ENCODE measurements at places on chromosomes 2 and 18.

DNA sequence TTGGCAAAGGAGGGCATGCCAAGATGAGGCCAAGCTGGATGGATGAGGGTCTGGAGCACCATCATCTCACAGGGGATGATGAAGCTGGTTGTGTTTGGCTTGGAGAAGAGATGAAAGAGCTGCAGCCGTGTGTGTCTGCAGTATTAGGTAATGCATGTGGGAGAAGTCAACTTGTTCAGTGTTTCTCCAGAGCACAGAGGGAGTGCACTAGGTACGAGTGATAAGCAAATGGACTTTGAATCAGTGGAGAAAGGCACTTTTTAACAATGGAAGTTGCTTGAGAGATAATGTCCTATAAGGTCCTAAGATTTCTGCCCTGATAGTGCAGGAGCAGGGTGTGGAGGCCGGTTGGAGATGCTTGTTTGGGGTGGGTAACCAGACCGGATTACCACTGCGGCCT, 36.0 kb downstream of the SLC14A2 start:
- DNase-seq, result no peak

- DNase-seq, result no peak
These were observed 122.0 kb upstream of the RNU4ATAC start for GRCh38 chr2:121408641-121409040.

DNA sequence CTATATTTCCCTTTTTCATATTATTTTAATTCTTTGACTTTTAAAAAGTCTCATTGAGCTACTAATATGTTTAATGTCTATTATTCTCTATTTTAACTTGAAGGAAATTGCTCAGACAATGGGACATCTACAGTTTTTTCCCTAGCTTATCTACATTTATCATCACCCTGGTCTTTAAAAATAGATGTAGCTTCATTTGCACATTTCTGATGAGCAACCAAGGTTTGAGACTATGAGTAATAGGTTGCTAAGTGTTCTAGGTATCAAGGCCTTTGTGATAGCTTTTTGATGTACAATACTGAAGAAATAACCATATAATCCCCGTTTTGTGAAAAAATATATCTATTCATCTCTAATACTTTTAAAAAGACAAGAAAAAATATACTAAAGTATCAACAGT, 47.0 kb downstream of the STAT4 start:
- no peak for DNase-seq

DNA sequence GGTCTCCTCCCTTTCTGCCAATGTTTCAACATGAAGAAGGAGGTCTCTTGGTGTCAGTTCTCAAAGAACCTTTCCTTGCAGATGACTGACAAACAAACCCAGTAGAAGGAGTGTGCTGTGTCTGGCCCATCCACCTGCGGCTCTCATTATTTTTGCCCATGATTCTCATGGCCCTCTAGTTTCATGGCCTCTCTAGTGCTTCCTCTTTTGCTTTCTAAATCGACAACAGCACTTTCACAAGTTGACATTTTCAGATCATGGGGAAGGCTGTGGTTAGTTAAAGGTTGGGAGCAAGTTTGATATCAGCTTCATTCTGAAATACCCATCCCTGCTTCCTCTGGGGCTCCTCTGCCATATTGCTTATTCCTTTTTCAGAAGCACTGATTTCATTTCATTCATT, 805.2 kb downstream of the SLC4A3 start:
- no peak for DNase-seq

DNA sequence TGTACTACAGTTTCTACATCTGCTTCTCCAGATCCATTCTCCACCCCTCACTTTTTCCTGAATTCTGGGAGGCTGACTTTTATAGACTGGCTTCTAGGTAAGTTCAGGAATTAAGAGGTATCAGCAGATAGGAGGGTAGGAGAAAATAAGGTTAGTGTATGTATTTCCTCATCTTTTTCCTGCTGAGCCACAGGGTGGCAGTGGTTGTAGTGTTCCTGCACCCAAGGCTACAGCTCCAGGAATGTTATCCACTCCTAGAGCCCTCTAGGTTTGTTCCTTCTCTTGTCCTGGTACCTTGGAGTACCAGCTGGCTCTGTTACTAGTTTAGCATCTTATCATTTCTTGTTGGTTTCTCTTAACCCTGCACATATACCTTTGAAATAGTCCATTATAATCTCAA, 40.7 kb upstream of the C2orf66 start:
- no peak for DNase-seq

DNA sequence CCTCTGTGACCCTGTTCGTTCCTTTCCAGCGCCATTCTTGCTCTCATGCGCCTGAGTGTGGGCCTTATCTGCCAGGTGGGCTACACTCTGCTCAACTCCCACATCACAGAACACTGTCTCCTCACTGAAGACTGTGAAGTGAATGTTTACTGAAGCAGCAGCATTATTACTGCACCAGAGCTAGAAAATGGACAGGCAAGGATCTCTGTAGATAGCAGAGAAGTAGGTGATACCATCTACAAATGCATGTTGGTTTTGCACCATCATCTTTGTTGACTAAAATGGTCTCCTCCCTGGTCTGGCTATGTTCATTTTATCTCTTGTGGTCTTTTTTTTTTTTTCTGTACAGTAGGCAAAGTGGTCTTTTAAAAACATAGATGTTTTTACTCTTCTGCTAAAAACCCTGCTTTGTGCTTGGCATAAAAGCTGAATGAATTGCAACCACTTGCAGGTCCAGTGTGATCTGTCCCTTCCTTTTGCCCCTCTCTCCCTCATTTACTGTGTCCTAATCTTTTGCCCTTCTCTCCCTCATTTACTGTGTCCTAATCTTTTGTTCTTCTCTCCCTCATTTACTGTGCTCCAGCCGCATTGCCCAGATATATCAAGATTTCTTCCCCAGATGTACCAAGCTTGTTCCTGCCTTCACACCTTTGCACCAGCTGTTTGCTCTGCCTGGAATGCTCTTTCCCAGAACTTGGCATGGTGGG, 35.4 kb downstream of the BABAM2 start:
- DNase-seq, result no peak

DNA sequence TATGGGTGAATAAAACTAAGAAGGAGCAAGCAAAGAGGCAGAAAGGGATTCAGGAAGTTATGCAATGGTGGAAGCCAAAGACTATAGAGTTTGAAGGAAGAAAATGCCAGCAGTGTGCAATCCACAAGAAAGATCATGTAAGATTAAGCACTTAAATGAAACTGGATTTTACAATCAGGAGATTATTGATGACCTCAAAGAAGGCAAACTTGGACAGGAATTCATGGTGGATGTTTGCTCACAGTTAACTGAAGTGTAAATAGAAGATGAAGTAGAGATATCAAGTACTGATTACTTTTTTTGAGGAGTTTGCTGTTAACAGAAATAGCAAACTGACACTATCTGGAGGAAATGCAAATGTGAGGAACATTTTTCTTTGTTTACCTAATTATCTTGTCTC, 308.9 kb downstream of the RND3 start:
- DNase-seq, result no peak

DNA sequence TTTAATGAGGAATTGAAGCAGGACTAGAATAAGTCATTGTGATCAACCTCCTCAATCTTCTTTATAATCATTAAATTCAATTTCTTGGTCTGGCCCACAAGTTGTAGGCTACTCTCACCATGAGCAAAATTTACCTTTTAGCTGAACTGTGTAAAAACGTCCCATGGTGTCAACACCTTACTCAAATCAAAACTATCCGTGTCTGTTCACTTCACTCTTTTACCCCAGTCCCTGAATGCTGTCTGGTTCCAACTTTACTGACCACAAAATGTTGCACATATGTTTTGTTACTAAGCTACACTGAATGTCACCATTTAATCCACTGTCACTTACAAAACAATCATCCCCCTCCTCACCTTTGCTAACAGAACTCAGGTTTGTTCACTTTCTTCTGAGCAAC, 951.6 kb upstream of the SLC39A10 start:
- DNase-seq, result no peak

- no peak for DNase-seq
These were observed 15.5 kb upstream of the CCDC195 start for GRCh38 chr2:224731665-224732064.

Measured in activated CD8-positive, alpha-beta memory T cell treated with anti-CD3 and anti-CD28 coated beads for 48 hours (primary cell).